Endodermal cell (in vitro differentiated cells): ENCODE measurements at places on chromosomes 1 and 21.

DNA sequence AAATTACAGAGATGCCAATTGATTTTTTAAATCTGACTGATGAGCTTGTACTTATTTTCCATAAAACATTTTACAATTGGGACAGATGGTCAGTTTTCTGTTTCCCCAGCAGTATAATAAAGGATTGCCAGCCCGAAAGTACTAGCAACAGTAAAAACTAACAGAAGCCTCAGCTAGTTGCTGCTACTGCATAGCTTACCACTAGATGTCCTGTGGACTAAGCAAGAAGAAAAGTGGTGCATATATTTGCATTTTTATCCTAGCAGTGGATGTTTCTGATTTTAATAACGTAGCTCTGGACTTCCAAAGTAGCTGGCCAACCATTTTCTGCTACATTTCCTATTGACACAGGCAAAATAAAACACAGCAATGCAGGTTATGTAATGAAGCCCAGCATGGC is 241.5 kb downstream of the BARHL2 start:
- no peak for DNase-seq

GRCh38 chr1:248140846-248141245 is 4.1 kb upstream of the OR2M5 start:
- no peak for DNase-seq

DNA sequence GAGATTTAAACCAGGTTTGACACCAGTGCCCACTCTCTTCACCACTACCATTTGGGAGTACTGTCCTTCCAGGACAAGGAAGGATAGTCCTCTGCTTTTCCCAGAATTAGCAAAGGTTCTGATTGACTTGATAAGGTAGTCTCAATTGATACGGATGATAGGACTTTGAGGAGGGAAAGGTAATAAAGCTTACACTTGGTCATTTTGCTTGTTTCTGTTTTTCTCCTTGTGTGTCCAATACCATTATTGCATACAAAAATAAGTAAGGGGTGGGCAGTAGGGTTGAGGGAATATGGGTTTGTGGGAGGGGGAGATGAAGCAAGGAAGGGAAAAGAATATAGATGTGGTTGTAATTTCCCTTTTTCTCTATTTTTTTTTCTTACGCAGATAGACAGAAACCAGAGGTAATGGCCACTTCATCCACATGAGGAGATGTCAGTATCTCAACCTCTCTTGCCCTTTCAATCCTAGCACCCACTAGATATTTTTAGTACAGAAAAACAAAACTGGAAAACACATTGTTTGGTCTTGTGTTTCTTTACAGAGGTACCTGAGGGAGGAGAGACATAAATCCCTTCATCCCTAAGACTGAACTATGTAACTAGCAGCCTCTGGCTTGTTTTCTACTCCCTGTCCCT is 2.6 kb downstream of the C1orf56 start:
- DNase-seq, result no peak

DNA sequence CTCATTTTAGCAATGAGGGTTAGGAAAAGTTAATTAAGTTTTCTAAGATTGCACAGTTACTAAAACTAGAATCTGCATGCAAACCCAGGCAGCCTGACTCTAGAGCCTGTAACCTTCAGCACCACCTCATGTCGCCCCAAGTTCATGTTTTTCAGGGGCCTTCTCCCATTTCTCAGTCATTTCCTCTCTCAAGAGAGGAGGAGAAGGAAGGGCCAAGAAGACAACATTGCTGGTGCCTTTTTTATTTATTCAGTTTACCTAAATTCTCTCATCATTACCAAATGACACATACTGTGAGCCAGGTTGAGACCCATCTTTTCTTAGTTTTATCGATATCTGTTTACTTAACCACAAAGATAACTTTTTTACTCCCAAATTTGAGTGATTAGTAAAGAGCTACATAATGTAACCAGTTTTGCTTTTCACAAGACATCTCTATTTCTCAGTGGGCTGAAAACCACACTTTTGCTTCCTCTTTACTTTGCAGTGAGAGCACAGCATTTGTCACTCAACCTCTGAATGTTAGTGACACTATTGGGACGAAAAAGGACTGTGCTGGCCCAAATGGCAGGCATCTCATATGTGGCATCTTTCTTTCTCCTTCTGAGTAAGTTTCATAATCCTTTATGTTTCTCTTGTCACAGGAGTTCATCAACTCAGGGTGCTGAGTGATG is at the start of gene CD101:
Gene CD101 (plus strand): TSS at position 507 of the 674 bp plus-strand sequence. CDS start 58 bp downstream, at position 565.
- no peak for DNase-seq

GRCh38 chr1:2290171-2290578 is 62.1 kb downstream of the SKI start:
- DNase-seq, result no peak

GRCh38 chr1:2829846-2830615 is 28.5 kb upstream of the TTC34 start:
- DNase-seq, result no peak

- no peak for DNase-seq
Measured at GRCh38 chr1:205565799-205566198, 61.3 kb downstream of the CDK18 start.

DNA sequence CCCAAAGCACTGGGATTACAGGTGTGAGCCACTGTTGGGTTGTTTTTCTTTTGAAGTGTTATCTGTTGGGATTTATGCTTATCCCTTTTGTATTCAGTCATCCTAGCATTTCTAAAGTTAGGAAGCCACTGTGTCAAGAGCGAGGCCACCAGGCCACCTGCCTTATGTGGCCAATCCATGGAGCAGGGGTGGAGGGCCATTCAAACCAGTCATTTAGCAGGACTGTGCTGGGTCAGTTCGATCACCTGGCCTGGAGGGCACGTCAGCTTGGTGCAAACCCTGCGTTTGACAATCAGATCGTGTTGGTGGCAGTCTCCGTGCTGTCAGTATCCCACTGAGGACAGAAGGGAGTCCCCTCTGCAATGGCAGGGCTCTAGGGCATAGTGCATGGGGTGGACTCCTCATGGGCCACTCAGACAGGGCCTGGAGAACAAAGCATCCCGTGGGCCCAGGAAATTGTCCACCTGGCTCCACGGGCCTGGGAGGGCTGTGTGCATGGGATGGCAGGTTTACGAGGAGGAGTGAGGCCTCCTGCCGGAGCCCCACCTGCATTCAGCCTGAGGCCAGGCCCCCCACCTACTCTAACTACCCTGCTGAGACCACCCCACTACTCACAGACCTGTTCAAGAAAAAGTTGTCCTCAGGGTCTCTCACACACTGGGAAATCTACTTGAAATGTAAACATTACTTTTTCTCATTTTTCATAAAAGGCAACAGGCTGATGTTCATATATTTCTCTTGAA is 242.3 kb downstream of the SDCCAG8 start:
- DNase-seq, result no peak

DNA sequence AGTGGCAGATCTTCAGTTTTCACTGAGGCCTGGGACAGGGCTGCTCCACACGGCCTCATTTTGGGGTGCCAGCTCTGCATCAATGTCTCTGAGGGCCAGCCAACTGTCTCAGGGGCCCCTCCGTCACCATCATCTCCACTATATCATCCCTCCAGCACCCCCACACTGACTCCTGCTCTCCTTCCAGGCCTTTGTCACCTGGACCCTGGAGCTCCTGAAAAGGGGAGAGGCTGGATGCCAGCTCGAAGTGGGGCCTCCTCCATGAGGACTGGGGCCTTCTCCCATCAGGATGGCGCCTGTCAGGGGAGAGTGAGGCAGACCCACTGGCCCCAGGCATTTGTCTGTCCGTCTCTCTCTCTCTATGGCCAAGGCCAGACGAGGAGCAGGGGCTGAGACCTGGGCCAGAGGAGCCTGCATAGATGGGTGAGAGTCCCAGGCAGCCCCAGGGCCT is 44.7 kb upstream of the LRP8 start:
- DNase-seq, result peak; percentile 43

- DNase-seq, result no peak
Measured at GRCh38 chr1:235264327-235264726, 63.7 kb downstream of the ARID4B start.

GRCh38 chr1:181514298-181515290 is 31.3 kb downstream of the CACNA1E start:
- no peak for DNase-seq

- no peak for DNase-seq
Measured at GRCh38 chr1:100348549-100349144, 3.7 kb upstream of the CDC14A start.

DNA sequence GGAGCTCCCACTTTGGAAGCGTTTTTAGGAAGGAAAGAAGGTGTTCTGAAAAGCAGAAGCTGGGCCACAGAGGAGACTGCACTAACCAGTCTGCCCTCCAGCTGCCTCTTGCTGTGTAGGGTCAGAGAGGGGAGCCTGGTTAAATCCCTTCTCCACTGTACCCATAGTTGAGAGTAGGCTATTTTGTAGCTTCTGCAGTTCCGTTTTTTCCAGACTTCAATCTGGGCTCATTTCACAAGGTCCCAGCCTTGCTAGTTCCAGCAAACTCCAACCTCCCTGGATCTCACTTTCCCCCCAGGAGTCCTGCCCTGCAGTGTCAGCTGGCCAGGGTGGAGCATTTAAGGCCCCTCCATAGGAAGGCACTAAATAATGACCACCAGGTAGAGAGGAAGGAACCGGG is 11.0 kb downstream of the TNN start:
- DNase-seq, result no peak

- no peak for DNase-seq
Measured at GRCh38 chr1:175600721-175601440, 142.5 kb downstream of the TNR start.

- DNase-seq, result no peak
Measured at GRCh38 chr1:192489047-192489446, 86.5 kb upstream of the RGS1 start.

- no peak for DNase-seq
Measured at GRCh38 chr1:31310198-31310597, 13.4 kb downstream of the ZCCHC17 start.

DNA sequence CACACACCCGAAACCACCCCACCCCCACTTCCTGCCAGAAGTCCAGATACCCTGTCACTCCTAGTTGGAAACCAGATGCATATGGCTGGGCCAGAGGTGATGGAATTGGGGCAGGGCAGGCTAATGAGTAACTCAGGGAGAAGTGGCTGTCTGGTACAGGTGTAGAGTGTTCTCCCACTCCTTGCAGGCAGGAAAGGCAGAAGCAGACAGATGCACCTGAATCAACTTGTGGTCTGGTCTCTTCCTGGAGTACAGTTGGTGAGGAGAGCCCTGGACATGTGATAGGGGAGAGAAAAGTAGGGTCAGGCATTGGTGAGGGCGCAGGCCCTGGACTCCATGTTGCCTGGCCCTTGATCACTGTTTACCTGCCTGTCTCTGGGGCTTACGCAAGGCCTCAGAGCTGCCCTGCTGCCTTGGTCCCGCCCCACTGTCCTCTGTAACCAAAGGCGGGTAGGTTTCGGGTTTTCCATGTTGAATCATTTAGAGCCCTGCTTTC is 2.5 kb downstream of the CGN start:
- peak; percentile 74 for DNase-seq

- no peak for DNase-seq
Measured at GRCh38 chr21:43306911-43307676, 119.8 kb downstream of the SIK1 start.

DNA sequence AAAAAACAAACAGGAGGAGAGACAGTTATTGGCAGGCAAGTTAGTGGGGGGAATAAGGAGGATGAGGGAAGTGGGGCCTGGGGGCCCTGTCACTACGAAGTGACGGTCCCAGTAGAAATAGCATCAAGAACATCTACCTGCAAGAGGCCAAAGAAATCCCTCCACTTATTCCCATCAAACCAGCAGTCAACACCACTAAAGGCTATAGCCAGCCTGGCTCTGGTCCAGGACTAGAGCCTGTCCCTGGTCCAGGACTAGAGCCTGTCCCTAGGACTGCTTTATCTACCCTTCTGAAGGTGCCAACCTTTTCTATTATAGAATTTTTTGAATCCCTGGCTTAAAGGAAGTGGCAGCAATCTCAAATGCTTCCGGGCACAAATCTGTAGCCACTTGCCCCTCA is 3.2 kb downstream of the KLF18 start:
- DNase-seq, result no peak

- DNase-seq, result no peak
Measured at GRCh38 chr1:171754971-171755370, 13.1 kb upstream of the VAMP4 start.

- no peak for DNase-seq
Measured at GRCh38 chr1:177923441-177923840, 46.4 kb downstream of the SEC16B start.

- no peak for DNase-seq
Measured at GRCh38 chr21:37732927-37733326, 183.3 kb downstream of the KCNJ6 start.

DNA sequence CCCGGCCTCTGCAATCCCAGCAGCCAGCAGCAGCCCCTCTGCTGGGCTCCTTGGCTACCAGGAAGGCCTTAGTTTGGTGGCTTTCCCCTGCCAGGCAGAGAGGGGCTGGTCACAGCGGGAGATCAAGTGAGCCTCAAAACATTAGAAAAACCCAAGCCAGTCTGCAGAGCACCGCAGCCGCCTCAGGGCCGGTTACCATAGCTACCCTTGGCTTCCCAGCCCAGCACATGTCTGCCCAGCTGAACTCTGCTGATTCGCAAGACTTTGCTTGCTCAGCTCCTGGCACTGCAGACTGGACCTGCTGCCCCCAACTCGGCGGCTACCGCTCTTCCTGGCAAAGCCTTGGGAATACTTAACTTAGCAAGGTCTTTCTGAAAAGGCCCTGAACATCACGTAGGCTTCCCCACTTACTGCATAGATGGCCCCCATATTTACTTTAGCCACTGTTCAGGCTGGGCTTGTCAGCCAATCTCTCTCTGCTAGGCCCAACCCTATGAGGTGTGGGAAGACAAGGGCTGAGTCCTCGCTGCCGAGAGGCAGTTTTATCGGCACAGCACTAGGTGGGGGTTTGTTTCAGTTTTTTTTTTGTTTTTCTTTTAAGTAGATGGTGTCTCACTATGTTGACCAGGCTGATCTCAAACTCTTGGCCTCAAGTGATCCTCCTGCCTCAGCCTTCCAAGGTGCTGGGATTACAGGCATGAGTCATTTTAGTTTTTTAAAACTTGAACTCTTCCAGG is 28.6 kb upstream of the PLEKHG5 start:
- peak; percentile 91 for DNase-seq

GRCh38 chr1:151340870-151341754 is 5.9 kb downstream of the RFX5 start:
- DNase-seq, result peak; percentile 78

DNA sequence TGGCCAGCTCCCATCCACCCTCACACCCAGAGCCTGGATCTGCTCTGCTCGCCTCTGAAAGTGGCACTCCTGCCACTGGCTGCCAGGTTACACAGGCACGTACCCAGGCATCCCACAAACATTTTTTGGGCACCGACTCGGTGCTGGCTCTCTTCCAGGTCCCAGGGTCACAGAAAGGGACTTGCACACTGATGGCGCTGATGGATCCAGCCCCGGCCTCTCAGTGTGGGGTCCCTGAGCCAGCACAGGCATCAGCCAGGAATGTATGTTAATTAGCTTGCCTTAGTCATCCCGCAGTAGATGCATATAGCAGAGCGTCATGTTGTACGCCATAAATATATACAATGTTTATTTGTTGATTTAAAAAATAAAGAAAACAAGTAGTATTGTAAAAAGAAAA is 537.2 kb downstream of the NPHP4 start:
- DNase-seq, result peak; percentile 79

GRCh38 chr1:93869653-93870052 is 9.4 kb downstream of the DNTTIP2 start:
- DNase-seq, result no peak

DNA sequence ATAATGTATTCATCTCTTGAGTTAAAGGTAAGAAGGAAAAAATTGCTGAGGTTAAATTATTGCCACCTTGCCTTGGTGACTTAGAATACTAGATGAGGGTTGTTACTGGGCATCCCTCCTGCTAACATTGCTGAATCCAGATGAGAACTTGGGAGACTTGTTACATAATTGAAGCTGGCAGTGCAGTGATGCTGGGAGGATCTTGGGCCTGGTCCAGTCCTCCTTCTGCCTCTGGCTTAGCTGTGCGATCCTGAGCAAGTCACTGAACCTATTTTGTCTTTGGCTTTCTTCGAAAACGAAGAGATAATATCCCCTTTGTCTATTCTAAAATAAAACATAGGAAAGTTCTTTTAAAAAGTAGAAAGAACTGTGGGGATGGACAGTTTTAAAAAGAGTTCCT is 244.9 kb upstream of the NRIP1 start:
- no peak for DNase-seq
